ENCODE measurements at places on chromosomes 5 and 9. TPM values are rescaled to one million over a fixed set of nuclear protein-coding genes. Genes with fewer than 3 reads are reported as not detected.

DNA sequence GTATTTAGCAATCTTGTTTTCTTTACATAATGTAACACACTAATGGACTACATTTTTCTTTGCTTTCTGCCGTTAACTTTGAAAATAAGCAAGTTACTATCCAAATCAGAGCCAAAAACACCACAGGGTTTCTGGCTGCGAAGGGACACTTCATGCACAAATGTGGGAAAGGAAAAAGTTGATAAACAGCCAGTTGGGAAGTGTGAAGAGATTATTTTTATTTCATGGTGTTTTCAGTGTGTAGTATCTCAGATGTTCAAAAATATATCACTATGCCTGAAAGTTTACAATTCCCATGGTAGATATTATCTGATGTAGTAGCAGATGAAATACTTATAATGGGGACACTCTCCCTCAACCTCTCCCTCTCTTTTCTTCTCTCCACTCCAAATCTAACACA is 135.3 kb downstream of the CETN3 start:
- DNase-seq, result no peak

DNA sequence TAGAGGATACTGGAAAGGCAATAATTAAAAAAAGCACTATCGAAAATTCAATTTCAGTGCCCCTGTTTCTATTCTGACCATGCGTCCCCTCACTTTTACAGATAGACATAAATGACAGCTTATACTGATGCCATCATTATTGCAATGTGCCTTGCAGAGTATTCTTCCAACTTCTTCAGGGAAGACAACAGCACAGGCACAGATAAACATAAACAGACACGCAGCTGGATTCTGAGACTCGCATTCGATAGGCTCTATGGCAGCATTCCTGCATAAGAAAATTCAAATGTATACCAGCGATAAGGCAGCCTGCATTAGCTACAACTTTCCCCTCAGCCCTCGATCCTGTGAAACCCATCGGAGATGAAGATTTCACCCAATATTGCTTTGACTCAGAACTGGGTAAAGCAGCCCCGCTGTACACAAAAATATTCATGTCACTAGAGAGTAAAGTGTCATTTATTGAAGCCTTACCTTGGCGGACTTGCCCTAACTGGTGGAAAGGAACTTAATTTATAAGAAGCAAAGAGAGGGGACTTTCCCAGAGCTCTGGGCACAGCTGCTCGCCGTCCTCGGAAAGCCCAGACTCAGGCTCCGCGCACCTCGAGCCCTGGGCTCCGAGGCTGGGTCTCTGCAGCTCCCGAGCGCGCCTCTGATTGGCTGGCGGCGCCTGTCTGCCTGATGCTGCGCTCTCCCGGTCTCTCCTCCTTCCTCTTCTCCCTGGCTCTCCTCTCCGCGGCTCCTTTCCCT is at the start of gene CDH18:
TSS of gene CDH18 (minus strand) at position 589 of the 750 bp plus-strand sequence. CDS start 149,214 bp downstream, outside the sequence.
- peak; percentile 20 for DNase-seq

DNA sequence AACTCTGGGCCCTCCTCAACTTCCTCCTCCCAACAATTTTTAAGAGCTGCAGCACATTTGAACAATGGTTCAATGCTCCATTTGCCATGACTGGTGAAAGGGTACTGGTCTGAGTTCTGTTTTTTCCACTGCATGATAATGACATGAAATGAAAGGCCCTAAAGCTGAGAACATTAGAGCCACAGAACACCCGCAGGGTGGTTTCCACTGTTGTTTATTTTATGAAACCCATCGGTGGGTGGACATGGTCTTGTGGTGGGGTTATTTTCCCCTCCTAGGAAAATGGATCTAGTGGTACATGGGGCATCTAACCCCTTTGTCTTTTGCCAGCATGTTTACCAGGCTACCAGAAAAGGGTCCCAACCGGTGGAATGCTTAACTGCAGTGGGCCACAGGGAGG is 71.8 kb downstream of the SMARCA2 start:
- no peak for DNase-seq

- no peak for DNase-seq
These were observed 129.1 kb upstream of the FBN2 start for GRCh38 chr5:128667152-128667551.

The PLPPR1 gene
- polyA plus RNA-seq, result 19.3 TPM

DNA sequence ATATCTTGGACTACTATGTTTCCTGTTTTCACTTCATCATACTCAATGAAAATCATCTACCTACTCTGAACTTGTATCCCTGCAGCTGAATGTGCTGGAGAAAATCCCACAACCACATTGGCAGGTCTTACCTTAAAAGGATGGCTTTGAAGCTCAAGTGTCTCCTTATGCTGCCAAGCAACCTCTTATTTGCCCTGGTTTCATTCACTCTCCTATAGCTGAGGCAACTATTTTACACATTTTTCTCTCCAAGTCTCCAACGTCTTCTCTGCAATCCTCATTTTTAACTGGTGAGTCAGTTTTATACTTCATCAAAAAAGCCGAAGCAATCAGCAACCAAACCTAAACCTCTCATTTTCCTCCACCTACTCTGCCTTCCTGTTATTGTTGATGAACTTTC is 49.7 kb downstream of the POU4F3 start:
- DNase-seq, result no peak

The PLPP7 gene
- 2.4 TPM for polyA plus RNA-seq

GRCh38 chr9:114231719-114232449 is 76.5 kb downstream of the COL27A1 start:
- peak; percentile 54 for DNase-seq
